ENCODE measurements at places on chromosomes 3 and 15. TPM values are rescaled to one million over a fixed set of nuclear protein-coding genes. Genes with fewer than 3 reads are reported as not detected.

The SOX14 gene
- not detected for total RNA-seq

The CEP70 gene
- 64.7 TPM for total RNA-seq

The CYP11A1 gene
- total RNA-seq: 0.52 TPM

The ZNF660 gene
- total RNA-seq: 3.1 TPM

The OSBPL10 gene
- 6.8 TPM for total RNA-seq

The ZNF860 gene
- total RNA-seq: under 0.01 TPM

The TIMMDC1 gene
- total RNA-seq: 33.9 TPM

The CHRFAM7A gene
- 2.1 TPM for total RNA-seq

The CCR3 gene
- total RNA-seq: not detected

The EFL1 gene
- 20.9 TPM for total RNA-seq

The ADAMTSL3 gene
- 43.3 TPM for total RNA-seq

The SOX2 gene
- total RNA-seq: under 0.01 TPM

The SCAMP5 gene
- 1.6 TPM for total RNA-seq

The PARP15 gene
- 2.6 TPM for total RNA-seq

The HIGD2B gene
- total RNA-seq: not detected

The KBTBD13 gene
- 1.6 TPM for total RNA-seq

The KCNH8 gene
- under 0.01 TPM for total RNA-seq

The FGF7 gene
- total RNA-seq: 7.3 TPM

The FMN1 gene
- 3.7 TPM for total RNA-seq

The ZNF385D gene
- total RNA-seq: 9.4 TPM

The CPA3 gene
- 5.2 TPM for total RNA-seq

The GRM2 gene
- total RNA-seq: not detected

The ANO10 gene
- total RNA-seq: 25.1 TPM

The ARGFX gene
- not detected for total RNA-seq

The IL1RAP gene
- 10.4 TPM for total RNA-seq

The IL5RA gene
- not detected for total RNA-seq

The BMF gene
- total RNA-seq: 8.4 TPM

The ADAMTS9 gene
- 106 TPM for total RNA-seq

The MOBP gene
- not detected for total RNA-seq

The THPO gene
- under 0.01 TPM for total RNA-seq

The TLR9 gene
- total RNA-seq: not detected

The CHRNA5 gene
- total RNA-seq: 0.52 TPM

The PYGO1 gene
- 10.4 TPM for total RNA-seq

The MITF gene
- 11.0 TPM for total RNA-seq

The IQCF5 gene
- not detected for total RNA-seq

The LDHAL6B gene
- not detected for total RNA-seq

The POPDC2 gene
- 13.6 TPM for total RNA-seq

The IMPG2 gene
- total RNA-seq: 2.6 TPM

The FSIP1 gene
- total RNA-seq: 3.7 TPM

The PLA2G4E gene
- 0.52 TPM for total RNA-seq

The CHRD gene
- 14.1 TPM for total RNA-seq

The LRRN1 gene
- total RNA-seq: 19.8 TPM

The NANOGP8 gene
- not detected for total RNA-seq

The EPB42 gene
- 13.6 TPM for total RNA-seq

The FBXO40 gene
- total RNA-seq: 4.2 TPM

The LMAN1L gene
- total RNA-seq: not detected

The MYO1E gene
- 29.7 TPM for total RNA-seq
